IMR-90 (cell line): ENCODE measurements at places on chromosomes 4 and X. TPM values are rescaled to one million over a fixed set of nuclear protein-coding genes. Genes with fewer than 3 reads are reported as not detected.

DNA sequence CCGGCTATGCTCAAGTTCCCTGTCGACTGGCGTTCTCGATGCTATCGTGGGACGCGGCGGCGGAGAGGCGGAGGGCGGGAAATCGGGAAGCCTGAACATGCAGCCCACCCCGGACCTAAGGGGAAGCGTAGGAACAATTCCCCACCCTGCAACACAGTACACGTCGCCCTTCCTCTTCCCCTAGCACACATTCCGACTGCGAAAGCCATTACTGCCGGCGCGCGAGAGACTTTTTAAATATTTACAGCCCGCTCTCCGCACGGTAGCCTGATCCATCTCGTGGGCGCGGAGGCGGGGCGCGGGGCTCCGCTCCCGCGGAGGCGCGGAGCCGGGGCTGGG is 48.1 kb upstream of the BCOR start:
- H3K27ac ChIP-seq = no peak overlapping the region
- peaks cover 29% of the 10 kb centered on the region for H3K27me3 ChIP-seq
- no peak for DNase-seq

DCLK2 gene
- total RNA-seq = 10.8 and 11.3 TPM in 2 replicates

NHS gene
- total RNA-seq = 0.83 and 0.90 TPM in 2 replicates

DNA sequence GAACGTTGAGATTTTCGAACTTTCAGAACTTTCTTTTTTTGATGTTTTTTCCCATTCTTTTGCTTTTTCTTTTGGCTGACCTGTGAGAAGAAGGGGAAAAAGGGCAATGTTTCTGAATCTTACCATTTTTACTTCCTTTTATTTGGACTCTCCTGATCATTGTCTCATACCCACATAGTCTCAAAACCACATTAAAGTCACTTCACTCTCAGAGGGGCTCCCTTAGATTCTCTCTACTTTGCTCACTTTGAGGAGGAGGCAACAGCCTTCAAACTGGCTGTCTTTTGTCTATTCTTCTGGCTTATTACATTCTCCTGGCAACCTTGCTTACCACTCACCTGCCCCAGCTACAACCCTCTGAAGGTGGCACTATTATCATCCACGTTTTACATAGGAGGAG is 3.7 kb downstream of the CXCL9 start:
- no peak overlapping the region for H3K4me3 ChIP-seq
- no peaks in the 10 kb centered on the region for H3K36me3 ChIP-seq
- no peak for DNase-seq
- H3K27ac ChIP-seq = no peak overlapping the region
- 0 out of 2 replicates have a peak, but pooled peaks cover 2% of the 10 kb centered on the region for H3K4me1 ChIP-seq
- H3K27me3 ChIP-seq = 0 out of 2 replicates have a peak, but pooled peaks cover 4% of the 10 kb centered on the region
